Tongue (tissue), 3 donors: ENCODE measurements at places on chromosomes 16 and 17. TPM values are rescaled to one million over a fixed set of nuclear protein-coding genes. Genes with fewer than 3 reads are reported as not detected.
A peak's percentile ranks its signal among the peaks of the same experiment; 100 is the strongest.

DNA sequence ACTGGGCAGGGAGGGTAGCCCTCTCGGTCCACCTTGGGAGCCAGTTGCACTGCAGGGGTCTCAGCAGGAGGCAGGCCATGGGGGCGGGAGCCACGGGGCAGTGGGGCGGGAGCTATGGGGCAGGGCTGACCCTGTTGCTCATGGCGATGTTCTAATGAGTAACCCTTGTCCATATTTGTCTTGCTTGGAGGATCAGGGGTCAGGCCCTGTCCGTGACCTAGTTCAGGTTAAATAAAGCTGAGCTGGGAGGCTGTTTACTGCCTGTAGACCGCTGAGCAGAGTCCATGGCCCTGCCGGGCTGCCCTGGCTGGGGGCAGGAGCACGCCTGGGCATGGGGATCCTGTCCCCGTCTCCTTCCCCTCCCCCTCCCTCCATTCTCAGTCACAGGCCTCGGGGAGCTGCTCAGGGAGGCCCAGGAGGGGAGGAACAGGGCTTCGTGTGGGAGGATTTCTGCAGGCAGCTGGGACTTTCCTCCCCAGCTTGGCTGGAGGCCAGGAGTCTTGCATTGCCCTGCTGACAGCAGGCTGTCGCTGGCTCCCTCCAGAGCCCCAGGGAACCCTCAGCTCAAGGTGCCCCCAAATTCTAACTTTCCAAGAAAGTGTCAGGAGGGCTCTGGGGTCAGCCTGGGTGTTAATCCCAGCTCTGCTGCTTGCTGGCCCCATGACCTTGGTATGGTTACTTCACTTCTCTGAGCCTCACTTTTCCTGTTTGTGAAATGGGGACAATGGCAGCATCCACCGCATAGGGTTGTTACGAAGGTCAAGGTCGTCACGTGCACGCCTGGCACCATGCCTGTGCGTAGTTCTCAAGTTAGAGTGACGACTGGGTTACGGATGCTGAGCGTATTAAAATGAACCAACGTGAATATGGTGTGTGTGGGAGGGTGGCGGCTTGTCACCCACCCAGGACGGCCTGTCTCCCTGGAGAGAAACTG lies 6.1 kb upstream of the SERPINF2 start:
- peak; percentile 77 for DNase-seq

DNA sequence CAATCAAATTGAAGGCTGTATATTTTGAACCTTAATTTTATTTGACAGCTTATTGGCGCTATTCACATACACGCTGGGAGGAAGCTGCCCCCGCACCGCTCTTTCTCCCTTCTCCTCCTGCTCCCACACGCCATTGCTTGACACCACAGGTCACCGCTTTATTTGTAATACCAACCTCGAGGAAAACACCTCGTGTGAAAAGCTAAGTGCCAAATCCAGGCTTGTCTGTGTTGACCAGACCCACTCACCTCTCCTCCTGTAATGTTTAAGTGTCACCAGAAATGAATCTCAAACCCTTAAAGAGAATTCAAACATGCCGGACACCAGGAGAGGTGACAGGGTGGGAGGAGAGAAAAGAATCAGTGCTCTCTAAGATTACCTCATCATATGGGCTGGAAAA lies 331.4 kb downstream of the GRIN2A start:
- no peak for DNase-seq

DNA sequence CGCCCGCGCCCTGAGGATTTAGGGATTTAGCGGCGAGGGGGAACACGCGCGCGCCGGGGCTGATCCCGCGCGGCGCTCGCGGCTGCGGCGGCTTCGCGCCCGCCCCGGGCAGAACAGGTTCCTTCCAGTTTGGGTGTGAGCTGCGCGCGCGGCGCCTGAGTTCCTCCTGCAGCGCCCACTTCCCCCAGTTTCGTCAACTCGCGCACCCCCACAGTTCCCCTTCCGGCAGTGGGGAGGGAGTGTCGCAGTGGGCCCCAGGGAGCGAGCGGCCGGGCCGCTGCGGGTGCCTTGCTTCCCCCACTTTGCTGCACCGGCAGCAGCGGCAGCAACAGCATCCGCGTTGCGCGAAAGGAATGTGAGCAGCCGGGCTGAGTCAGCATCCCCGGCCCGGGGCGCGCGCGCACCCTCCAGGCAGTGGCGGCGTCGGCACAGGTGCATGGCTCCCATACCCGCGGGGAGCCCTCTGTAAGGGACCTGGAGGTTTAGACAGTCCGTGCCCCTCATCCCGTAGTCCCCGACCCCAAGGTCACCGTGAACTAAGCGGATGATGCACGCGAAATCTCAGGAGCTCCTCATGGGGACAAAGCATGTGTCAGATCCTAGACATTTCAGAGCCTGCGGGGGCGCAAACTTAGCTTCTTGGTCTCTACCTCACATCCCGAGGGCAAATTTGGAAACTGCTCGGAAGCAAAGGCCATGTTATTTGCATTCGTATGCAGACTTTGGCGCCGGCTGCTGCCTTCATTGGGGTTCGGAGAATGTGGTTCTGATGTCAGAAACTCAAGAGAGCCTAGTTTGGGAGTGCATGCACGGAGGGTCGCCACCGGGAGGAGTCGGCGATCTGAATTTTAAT lies 767 bp downstream of the ARSG start:
- peak; percentile 72 for DNase-seq

DNA sequence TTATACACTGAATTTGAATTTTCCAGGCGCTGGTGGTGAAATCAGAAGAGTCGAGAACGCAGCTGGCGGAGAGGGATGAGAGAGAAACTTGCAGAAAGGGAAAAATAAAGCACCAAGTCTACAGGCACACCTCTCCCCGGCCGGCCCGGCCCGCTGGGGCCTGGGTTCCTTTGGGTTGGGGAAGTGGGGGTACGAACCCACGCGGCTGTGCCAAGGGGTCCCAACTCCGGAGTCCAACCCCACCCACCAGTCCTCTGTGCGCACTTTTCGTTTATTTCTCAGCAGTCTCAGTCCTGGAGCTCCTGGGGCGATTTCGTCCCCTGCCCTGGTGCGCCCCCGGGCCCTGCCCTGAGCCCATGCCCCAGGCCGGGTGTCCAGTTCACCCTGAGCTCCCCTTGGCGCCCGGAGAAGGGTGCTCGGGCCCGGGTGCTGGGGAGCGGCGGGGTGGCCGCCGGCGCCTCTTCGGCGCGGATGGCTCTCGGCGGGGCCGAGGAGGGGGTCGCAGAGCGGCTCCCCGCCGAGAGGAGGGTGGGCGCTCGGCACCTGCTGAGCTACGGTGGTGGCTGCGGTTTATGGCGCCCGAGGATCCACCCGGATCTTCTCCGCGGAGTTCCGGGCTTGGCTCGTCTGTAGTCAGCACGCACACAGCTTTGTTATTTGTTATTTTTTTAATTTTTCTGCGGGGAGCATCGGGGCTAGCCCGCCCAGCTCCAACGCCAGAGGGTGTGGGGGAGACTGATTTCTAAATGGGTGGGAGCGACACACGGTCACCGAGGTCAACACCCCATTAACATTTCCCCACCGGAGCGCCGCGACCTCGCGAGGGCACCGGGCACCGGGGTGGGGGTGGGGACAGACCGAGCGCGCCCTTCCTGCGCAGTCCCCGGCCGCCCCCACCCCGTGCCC lies 15.7 kb upstream of the CBX8 start:
- DNase-seq: no peak

DNA sequence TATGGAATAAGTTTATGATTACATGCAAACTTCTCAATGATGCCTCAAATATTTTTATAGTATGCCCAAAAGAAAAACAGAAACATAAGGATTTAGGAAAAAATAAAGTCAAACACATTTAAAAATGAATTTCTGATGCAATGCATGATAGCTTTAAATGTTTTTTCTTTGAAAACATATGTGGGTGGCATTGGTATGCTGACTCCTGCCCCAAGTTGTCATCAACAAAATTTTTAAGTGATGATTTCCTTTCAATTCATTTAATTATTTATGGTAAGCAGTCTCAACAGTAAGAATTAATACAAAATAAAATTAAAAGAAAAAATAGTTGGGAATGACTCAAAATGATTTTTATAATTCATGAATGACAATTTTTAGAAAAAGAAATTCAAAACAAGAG lies 104.9 kb downstream of the CEP112 start:
- no peak for DNase-seq

- no peak for DNase-seq
Measured at GRCh38 chr16:11072420-11073153, 128.2 kb downstream of the CLEC16A start.

Gene TPPP3
- total RNA-seq: 135 TPM

Gene ZSCAN10
- total RNA-seq: not detected

DNA sequence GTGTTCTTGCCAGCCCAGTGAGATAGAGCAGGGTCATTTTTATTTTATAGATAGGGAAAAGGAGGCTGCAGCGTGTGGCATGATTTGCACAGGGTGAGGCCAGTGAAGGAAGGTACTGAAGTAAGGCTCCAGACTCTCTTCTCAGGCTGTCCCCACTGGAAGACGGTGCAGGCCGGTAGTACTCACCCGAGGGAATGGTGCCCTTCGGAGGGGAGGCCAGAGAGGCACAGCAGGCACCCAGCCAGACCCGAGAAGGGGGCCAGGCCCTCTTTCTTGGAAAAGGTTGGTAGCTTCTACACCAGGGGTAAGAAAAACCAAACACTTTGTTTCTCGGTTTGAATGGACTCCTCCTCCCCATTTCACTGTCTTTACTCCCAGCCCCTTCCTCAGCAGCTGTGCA lies 288 bp downstream of the ANKRD40CL start:
- DNase-seq: no peak

DNA sequence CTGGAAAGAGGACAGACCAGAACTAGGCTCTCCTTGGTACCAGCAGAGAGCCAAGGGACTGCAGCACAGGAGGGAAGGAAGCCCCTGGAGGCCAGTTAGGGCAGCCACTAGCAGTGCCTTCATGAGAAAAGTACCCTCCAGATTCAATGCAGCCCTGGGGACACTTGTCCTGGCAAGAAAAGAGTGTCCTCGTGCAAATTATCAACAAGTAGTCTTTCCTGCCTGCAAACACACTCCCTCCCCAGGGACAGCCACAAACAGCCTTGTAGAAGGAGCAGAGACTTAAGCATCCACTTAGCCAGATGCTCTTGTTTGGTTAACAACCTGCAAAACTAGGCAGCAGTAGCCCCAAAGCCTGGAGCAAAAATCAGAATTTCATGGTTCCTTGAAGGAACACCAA lies 24.3 kb downstream of the CENPV start:
- DNase-seq: peak; percentile 29

Gene TEX14
- total RNA-seq: under 0.01 TPM

DNA sequence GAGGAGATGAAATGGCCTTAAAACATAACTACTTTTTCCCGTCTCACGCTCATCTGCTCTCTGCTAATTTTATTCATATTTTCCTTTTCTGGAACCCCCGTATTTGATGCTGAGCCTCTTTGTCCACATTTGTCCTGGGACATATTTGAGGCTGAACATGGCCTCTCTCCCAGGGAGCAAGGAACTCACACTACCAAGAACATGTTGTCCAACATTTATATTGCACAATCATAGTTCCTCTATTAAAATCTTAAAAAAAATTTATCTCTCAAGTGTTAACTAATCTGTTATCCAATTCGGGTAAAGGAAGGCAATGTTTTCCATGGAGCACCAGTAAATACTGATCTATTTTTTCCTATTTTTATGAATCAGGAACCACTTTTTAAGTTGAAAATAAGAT lies 60.2 kb downstream of the CMC2 start:
- DNase-seq: no peak

GRCh38 chr17:81811705-81812570 lies 8.0 kb downstream of the GCGR start:
- no peak for DNase-seq

Gene NXPH3
- total RNA-seq: 1.8 TPM

Gene DRC7
- total RNA-seq: not detected

Gene KCTD13
- 8.7 TPM for total RNA-seq

Gene CDK5R1
- total RNA-seq: 3.1 TPM
